Omental fat pad (tissue), 4 donors: ENCODE measurements at places on chromosomes 1 and 21.

GRCh38 chr1:25906644-25907300 is 553 bp upstream of the STMN1 start:
- no peak for DNase-seq

- no peak for DNase-seq
Observed at GRCh38 chr1:22689505-22689904, 21.1 kb upstream of the EPHB2 start.

DNA sequence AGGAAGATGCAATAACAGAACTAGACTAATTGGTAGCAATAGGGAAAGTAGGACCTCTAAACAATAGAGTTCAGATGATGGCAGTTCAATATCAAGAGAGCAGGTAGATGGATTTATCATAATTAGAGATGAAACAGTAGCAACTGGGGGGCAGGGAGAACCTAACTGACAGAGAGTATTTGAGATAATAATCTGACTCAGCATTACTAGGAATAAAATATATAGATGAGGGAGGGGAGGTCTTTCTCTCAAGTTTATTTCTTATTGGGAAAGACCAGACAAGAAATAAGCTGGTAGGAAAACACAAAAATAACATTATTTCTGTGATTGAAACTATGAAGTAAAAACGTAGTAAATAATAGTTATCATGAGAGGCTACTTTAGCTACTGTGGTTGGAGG is 1656.7 kb upstream of the B3GALT2 start:
- DNase-seq: no peak

DNA sequence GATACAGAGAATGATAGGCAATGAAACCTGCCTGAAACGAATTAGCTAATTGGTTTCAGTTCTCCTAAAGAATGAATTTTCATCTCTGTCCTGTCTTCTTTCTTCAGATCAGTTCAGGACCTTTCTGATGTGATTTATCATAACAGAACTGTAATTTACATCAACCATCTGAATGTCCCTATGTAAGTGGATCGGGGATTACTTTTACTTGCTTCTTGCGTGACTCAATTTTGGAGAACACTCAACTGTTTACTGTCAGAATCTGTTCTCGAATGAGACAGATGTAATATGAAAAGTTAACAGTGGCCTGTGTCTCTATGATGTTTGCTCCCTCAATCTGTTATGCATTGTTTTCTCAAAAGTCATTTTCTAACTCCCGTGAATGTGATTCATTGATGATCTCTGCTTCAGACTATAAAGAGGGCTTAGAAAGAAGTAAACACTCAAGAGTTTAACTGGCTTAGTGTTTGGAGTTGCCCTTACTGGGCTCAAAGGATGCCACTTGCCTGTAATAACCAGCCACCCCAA is 111.0 kb downstream of the GABPA start:
- DNase-seq: no peak

DNA sequence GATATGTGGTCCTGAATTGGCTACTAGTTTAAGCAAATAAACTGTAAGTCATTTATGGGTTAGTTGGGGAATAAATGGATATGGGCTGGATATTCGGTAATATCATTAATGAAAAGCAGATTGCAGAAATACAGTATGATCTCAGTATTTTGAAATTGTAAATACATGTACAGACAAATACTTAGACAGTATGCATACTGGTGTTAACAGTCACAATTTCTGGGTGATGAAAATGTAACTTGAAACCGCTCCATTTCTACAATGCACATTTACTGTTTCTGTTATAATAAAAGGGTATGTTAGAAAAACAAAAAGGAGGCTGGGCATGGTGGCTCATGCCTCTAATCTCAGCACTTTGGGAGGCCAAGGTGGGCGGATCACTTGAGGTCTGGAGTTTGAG is 28.0 kb downstream of the BLZF1 start:
- DNase-seq: no peak

DNA sequence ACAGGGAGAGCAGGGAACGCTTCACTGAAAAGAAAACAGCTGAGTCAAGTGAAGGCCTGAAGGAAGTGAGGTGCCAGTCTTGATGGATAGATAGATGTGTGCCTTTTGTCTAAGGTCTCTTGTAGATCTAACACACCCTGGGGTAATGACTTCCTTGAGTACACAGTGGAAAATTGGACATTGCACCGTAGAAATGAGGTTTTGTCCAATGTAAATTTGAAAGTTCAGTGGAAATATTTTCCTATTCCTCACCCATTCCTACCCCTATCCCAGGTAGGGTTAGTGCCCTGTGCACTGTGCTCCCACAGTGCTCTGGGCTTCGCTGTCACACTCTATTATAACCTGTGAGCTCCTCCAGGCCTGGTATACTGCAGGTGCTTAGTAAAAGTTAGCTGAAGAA is 24.3 kb downstream of the ZMYND12 start:
- DNase-seq: no peak

GRCh38 chr1:19374926-19375325 is 62.8 kb downstream of the SLC66A1 start:
- DNase-seq: no peak
